ENCODE measurements at places on chromosomes 2 and 18.
A peak's percentile ranks its signal among the peaks of the same experiment; 100 is the strongest.

- peak; percentile 80 for DNase-seq
These were observed 87.9 kb downstream of the CNTNAP5 start for GRCh38 chr2:124112966-124113365.

DNA sequence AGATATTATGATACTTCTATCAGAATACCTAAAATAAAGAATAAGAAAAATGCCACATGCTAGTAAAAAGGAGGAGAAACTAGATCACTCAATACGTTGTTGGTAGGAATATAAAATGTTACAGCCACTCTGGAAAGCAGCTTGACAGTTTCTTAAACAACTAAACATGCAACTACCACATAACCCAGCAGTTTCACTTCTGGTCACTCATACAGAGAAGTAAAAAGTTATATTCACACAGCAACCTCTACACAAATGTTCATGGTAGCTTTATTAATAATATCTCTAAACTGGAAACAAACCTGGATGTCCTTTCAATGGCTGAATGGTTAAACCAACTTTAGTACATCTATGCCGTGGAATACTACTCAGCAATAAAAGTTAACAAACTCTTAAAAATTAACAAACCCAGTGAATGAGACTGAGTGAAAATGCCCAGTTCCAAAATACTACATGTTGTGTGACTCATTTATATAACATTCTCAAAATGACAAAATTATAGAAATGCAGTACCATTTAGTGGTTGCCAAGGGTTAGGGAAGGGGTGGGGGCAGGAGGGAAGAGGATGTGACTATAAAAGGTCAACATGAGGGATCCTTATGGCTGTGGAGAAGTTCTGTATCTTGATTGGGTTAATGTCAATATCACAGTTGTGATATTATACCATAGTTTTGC, 124.1 kb downstream of the MMADHC start:
- DNase-seq, result no peak

- no peak for DNase-seq
These were observed 25.3 kb downstream of the PAX8 start for GRCh38 chr2:113253453-113253852.

GRCh38 chr2:29114946-29115609, at the start of gene CLIP4:
Gene CLIP4, plus strand, starts transcription at chr2:29115415. Its CDS starts 5,974 bp downstream, at chr2:29121389.
- DNase-seq, result peak; percentile 41

DNA sequence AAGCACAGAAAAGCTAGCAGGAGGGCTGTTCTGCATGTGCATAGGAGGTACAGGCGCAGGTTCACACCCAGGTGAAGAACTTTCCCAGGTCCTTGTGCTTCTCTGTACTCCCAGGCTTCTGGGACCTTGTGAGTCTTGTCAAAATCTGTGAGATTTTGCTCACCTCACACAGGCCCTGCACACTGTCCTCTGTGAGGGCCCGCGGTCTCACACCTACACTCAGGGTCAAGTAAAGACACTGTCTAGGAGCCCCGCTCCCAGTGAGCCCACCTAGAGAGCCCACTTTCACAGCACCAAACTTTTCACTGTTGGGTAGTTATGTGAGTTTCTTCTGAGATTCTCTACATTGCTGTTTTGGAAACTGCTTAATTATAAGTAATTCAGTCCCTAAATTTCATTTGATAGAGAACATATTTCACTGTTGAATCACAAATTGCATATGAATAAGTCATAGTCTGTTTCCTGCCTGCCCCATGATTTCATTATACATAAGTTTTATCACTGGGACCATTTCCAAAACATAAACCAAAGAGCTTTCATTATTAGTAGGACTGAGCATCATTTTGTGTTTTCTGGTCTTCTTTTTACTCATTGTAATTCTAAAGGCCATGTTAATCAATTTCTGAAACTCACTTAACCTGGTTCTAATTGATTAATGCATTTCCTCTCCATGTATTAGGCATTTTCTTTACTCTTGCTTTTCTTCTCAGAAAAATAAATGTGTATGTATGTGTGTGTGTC, 234.2 kb upstream of the SPOPL start:
- DNase-seq, result peak; percentile 84

GRCh38 chr2:64652231-64653108, 1.2 kb downstream of the SERTAD2 start:
- peak; percentile 65 for DNase-seq

DNA sequence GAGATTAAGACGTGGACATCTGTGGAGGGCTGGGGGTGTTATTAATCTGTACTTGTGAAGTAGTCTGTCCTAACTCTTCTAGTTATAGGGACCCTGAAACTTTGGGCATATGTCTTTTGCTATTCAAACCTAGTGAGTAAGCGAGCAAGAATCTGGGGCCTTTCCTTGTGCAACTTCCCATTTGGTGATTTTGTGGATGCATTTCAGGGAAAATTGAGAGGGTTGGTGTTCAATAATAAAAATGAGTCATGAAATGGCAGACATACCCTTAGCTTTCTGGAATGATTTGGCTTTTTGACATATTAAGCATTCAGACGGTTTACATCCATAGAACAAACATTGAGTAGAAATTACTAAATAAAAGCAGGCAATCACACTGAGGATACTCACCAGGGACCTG, 17.0 kb downstream of the COL4A4 start:
- peak; percentile 72 for DNase-seq

DNA sequence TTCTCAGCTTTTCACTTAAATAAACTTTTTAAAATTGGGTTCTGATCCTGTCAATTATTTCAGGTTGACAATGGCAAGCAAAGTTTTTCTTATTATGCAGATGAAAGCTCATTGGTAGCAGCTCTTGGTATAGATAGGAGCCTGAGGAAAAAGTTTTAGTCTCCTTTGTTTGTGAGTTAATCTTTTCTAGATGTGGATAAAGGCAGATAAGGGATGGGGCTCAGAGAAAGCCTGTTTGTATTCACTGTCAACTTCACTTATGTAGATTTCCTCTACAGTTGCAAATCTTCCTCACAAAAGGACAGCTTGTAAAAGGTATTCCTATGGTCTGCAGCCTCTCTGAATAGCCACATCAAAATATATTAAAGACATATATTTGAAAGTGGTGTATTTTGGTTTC, 224.5 kb upstream of the SPOPL start:
- DNase-seq, result no peak

DNA sequence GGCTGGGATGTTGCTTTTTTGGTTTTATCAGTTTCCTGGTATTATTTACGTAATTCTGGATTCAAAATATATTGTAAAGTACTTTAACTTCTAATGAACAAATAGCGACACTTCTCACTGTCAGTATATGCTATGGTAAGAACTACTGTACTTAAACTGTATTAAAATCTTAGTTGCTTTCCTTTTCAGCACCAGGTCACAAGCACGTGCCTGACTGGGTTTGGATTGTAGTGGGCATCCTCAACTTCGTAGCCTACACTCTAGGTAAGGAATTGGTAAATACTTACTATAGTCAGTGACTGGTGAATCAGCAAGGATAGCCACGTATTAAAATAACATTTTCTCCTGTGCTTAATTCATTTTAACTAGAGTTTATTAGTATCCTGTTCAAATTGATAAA, 20.4 kb upstream of the ADGRF3 start:
- DNase-seq, result no peak

DNA sequence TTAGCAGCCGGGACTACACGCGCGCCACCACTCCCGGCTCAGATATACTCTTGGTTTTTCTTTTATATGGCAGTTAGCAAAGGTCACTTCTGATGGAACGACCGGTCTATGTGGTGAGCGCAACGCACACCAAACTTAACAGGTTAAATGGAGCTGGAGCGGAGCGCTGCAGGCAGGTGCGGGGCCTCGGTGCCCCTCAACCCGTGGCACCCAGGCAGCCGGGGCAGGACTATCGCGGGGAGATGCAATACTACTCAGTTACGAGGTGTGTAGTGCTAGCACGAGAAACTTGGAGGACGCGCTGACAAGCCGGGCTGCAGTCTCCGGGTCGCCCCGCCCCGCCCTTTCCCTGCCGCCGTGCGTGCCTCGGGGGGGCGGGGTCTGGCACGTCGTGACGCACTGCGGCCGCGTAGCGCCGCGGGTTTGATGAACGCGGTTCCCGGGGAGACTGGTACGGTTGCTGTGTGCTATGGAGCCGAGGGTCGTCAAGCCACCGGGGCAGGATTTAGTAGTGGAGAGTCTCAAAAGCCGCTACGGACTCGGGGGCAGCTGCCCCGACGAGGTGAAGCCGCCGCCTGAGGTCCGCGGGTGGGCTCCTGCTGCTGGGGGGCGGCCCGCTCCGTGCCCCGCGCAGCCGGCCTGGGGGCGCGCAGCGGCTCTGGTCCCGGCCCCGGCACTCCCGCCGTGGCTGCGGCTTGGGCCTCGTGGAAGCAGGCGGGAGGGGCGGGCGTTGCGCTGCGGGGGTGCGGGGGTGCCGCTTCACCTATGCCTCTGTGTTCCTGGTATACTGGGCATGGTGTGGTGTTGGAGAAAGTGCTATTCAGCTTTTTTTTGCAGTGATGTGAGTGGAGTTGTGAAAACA, at the start of gene CCDC138:
Gene CCDC138, plus strand, starts transcription at position 418 of the 862 bp plus-strand sequence. Its CDS starts 52 bp downstream, at position 470.
- DNase-seq, result peak; percentile 83

DNA sequence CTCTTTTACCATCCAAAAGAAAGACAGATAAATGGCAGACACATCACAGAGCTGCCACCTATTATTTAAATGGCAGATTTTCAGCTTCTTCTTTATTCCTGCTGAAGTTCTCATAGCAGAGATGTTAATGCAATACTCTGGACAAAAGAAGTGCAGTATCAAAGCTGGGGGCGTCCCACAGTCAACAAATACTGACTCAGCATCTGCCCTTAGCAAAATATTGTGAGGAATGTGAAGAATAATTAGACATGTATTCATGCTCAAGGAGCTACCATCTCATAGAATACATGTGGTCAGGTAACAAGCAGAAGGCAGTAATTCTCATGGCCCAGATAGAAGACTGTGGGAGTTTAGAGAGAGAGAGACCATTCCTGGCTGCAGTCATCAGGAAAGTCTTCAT, 108.0 kb upstream of the TANK start:
- DNase-seq, result no peak

- no peak for DNase-seq
These were observed 116.8 kb downstream of the MSH2 start for GRCh38 chr2:47519604-47520301.
